SW 1271 (cell line): ENCODE measurements at places on chromosomes 6 and 20.

DNA sequence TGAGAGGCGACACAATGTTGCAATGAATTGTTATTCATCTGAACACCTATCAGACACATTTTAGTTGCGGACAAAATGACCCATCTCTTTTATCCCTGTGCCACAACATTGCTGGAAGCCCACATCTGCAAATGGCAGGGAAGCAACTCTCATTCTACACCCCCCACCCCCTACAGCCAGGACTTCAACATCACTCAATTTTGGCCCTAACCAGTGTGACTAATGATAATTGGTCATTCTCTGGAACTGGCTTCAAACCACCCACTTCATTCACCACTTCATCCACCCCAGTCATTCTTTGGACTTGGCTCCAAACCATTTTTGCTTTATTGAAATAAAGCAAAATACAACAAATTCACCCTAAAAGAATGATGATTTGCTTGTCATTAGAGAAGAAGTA is 1.5 kb downstream of the GCM2 start:
- no peak for DNase-seq

- DNase-seq: peak; percentile 77
Measured at GRCh38 chr20:34954904-34955230, 739 bp downstream of the GSS start.

DNA sequence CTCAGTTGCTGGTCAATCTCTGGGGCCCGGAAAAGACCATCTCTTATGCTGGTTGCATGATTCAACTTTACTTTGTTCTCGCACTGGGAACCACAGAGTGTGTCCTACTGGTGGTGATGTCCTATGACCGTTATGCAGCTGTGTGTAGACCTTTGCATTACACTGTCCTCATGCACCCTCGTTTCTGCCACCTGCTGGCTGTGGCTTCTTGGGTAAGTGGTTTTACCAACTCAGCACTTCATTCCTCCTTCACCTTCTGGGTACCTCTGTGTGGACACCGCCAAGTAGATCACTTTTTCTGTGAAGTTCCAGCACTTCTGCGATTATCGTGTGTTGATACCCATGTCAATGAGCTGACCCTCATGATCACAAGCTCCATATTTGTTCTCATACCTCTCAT is 4.3 kb downstream of the OR2J3 start:
- DNase-seq: no peak

GRCh38 chr6:156344491-156344890 is 432.7 kb upstream of the ARID1B start:
- DNase-seq: no peak
